Heart right ventricle (tissue), 16 donors: ENCODE measurements at places on chromosomes 7 and 10. TPM values are rescaled to one million over a fixed set of nuclear protein-coding genes. Genes with fewer than 3 reads are reported as not detected.
A peak's percentile ranks its signal among the peaks of the same experiment; 100 is the strongest.

PRKG1 gene
- total RNA-seq: 33.9 TPM

PVRIG gene
- total RNA-seq: not detected

- H3K36me3 ChIP-seq: no peaks in the 10 kb centered on the region
- no peaks in the 10 kb centered on the region for H3K4me1 ChIP-seq
- no peak overlapping the region for H3K4me3 ChIP-seq
These were observed 123.5 kb upstream of the FERD3L start for GRCh38 chr7:19268737-19269136.

DNA sequence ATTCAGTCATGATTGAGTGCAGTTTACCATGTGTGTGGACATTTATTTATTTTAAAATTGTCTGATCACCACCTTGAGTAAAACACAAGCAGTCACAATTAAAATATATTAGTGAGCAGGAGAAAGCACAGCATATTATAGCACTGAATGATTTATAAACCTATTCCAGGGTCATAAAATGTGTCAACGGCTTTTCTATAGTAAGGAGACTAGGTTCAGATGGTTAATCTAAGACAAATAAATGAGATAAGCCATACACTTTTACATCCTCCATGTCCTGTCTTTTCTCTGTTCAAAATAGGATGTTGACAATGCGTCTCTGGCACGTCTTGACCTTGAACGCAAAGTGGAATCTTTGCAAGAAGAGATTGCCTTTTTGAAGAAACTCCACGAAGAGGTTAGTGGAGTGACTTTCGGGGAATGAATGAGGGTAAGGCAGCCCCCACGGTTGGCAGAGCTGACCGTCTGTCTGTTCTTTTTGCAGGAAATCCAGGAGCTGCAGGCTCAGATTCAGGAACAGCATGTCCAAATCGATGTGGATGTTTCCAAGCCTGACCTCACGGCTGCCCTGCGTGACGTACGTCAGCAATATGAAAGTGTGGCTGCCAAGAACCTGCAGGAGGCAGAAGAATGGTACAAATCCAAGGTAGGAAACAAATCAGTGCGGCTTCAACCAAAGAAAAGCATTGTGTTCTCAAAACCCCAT lies 5.4 kb downstream of the VIM start:
- H3K27me3 ChIP-seq: no peaks in the 10 kb centered on the region
- H3K36me3 ChIP-seq: peaks cover 8% of the 10 kb centered on the region
- H3K4me1 ChIP-seq: peaks cover 62% of the 10 kb centered on the region
- DNase-seq: no peak
- peak overlapping the region; percentile 95 for H3K4me3 ChIP-seq

DNA sequence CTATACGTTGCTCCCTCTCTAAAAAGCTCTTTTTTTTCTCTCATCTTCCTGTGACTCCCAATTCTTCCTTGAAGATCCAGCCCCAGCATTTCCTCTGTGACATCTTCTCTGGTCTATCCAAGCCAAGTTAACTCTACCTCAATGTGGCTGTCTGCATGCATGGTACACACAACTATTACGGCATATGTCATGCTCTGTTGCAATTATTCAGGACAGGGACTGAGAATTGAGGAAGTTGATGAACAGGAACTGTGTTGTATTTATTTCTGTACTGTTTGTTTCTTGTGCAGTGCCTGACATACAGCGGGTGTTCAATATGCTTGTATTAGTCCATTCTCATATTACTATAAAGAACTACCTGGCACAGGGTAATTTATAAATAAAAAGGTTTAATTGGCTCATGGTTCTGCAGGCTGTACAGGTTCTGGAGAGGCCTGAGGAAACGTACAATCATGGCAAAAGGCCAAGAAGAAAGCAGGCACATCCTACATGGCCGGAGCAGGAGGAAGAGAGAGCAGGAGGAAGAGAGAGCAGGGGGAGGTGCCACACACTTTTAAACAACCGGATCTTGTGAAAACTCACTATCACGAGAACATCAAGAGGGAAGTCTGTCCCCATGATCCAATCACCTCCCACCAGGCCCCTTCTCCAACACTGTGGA lies 6.3 kb downstream of the TRPV5 start:
- H3K4me1 ChIP-seq: no peaks in the 10 kb centered on the region
- no peaks in the 10 kb centered on the region for H3K36me3 ChIP-seq
- no peaks in the 10 kb centered on the region for H3K27me3 ChIP-seq
- no peak overlapping the region for H3K27ac ChIP-seq
- H3K4me3 ChIP-seq: no peak overlapping the region
- DNase-seq: no peak
